Inflammatory macrophage (primary cell): ENCODE measurements at places on chromosomes 4 and X.
A peak's percentile ranks its signal among the peaks of the same experiment; 100 is the strongest.

DNA sequence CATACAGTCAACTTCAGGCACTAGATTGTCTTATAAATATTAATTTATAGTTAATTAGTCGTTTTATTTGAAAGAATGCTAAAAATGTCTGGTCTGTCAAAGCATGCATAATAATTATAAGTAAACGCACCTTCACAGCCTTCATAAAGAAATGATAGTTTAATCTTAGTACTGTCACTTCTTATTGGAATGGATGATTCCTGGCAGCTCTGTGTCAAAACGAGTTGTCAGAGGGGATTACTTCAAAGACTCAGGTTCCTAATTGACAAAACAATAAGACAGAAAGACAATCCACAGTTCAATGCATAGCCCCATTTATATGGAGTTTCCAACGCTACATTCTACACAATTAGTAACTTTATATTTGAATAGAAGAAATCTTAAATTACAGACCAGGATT, 461.3 kb upstream of the TECRL start:
- DNase-seq: no peak

GRCh38 chr4:1964443-1964842, 44.3 kb downstream of the NELFA start:
- no peak for DNase-seq

DNA sequence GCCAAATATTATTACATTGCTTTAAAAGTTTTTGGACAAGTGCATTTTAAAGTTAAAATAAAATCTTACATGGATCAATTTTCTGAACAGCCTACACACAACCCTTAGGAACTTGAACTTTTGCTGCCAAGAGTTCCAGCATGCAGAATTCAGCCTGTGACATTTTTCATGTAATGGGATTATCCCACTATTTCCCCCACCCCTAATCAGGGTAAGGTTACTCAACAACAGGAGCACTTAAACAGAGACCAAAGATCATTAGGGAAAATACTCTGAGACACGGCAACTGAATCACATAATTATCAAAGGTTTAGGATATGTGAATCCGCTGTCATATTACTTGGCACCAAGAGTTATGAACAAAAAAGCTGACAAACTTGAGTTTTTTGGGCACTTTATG, 47.2 kb downstream of the IQCM start:
- no peak for DNase-seq

DNA sequence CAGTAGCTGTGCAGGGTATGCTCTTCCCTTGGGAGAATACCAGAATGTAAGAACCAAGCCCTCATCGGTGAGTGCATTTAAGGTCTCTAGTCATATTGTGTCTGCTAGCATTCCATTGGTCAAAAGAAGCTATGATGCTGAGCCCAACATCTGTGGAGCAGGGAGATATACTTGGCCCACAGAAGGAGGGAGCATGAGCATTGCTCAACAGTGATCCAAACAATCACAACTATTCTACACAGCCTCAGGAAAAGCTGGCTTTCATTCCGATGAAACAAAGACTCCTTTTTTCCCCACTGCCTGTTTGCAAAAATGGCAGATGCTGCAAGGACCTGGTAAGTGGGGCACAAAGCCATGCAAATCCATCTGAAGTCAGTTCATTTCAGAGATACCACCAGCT, 80.6 kb upstream of the DHX15 start:
- no peak for DNase-seq

GRCh38 chr4:54165438-54165837, 63.7 kb upstream of the PDGFRA start:
- DNase-seq: no peak

DNA sequence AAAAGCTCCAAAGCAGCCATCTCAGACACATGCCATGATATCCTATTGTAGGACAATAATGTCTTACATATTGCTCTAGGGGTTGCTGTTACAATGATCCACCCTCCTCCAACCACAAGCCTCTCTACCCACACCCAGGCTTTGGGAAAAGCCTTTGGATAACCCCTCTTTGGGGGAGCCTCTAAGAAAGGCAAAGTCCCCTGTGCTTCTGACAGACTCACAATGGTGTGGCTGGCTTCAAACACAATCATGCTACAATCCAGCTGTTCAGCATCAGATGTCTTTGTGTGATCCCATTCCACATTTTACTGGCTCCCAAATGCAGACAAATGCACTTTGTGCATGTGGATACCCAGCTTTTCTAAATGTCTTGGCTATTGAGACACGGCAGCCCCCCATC, 65.9 kb upstream of the CAPN6 start:
- no peak for DNase-seq

GRCh38 chr4:98572697-98573096, 85.7 kb downstream of the TSPAN5 start:
- no peak for DNase-seq

DNA sequence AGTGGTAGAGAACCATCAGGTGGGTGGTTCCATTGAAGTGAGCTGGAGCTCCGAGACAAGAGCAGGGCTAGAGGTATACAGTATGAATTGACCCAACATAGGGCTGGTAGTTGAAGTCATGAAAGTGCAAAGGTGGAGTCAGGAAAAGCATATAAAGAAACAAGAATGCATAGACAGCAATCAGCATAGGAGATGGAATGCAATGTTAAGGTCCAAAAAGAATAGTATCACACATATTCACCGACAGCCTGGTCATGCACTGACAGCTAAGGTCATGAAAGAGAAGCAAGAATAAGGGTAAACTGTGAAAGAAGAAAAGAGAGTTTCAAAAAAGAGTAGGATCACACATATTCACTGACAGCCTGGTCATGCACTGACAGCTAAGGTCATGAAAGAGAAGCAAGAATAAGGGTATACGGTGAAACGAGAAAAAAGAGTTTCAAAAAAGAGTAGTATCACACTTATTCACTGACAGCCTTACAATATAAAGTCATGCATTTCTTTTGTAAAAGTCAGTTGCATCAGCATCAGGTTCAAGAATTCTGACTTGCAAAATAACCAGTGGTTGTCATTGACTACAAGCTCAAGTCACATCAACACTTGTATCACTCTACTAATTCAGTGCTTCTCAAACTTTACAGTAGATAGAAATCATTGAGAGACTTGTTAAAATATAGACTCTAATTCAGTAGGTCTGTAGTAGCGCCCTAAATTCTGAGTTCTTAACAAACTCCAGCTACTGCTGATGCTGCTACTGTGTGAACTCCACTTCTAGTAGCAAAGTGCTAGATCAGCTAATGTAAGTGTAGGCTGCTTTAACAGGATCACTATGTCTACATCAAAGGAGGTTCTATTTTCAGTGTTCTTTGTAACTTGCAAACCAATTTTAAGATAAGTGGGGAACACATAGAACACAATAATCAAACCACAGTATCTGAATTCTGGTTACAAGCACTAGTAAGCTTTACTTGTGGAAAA, 221.9 kb downstream of the PDGFC start:
- DNase-seq: no peak

- no peak for DNase-seq
Observed at GRCh38 chr4:158163941-158164767, 8.7 kb downstream of the GASK1B start.

DNA sequence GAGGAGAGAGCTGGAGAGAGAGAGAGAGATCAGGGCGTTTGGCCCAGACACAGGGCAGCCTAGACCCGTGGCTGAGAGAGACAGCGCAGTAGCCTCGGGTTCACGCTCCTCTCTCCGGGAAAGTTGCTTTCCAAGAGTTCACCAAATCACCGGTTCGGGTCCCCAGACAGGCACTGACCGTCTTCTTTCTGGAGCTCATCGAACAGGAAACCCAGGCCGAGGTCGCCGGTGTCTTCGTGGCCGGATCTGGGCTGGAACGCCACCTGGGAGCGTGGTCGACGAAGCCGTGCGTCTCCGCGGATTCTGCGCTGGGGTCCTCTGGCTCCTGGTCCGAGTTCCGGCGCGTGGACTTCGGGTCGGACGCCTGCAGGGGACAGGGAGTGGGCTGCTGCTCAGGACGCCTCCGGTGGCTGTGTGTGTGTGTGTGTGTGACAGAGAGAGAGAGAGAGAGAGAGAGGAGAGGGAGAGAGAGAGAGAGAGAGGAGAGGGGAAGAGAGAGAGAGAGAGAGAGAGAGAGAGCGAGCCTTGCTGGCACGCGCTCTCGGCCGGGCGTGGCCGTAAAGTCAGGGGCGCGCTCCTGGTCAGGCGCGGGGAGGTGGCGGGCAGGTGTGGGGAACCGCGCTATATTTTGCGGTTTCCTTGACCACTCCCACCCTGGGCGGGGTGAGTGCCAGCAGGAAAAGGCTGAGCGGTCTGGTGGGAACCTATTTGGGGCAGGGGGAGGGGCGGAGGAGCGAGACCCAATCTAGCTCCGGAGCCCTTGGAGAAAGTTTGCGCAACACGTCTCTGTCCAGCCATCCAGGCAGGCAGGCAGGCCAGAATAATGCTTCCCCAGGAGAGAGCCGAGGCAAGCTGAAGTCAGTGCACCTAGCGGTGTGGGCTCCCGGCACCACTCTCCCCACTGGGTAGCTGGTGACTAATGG, 62.1 kb downstream of the RHOXF2B start:
- DNase-seq: no peak

- DNase-seq: no peak
Observed at GRCh38 chrX:120468479-120468824, 644 bp downstream of the LAMP2 start.

DNA sequence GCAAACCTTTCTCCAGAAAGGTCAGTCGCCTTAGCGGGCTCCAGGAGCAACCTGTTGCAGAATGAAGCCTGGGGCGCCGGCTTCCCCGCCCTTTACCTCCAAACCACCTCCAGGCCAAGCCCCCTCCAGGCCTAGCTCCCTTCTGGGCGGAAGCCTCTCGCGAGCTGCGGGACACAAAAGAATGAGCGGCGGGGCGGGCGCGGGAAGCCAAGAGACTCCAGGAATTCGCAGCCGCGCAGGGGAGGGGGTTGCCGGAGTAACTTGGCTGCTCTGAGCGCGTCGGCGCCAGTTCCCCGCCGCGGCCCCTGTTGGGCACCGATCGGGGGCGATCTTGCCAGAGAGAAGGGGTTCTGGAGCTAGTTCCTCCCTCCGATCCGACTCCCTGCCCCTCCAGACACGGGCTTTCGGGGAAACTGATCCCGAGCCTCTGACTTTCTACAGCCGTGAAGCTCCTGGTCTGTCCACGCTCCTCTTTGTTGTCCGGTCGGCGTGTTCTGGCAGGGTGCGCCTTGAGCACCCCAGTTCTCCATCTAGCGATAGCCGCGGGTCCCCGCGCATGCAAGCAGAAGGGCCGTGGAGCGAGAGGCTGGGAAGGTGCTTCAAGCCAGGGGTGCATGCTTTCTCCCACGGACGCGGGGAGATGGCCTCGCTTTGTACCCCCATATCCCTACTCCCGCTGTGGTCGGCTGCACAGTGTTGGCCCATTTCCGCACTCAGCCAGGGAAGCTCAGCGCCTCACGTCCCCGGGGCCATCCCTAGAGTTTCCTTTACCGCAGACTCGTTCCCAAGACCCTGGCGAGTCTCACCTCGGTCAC, 1.2 kb downstream of the PROM1 start:
- peak; percentile 20 for DNase-seq

- DNase-seq: peak; percentile 41
Observed at GRCh38 chrX:56248492-56248891, 16.3 kb downstream of the KLF8 start.

DNA sequence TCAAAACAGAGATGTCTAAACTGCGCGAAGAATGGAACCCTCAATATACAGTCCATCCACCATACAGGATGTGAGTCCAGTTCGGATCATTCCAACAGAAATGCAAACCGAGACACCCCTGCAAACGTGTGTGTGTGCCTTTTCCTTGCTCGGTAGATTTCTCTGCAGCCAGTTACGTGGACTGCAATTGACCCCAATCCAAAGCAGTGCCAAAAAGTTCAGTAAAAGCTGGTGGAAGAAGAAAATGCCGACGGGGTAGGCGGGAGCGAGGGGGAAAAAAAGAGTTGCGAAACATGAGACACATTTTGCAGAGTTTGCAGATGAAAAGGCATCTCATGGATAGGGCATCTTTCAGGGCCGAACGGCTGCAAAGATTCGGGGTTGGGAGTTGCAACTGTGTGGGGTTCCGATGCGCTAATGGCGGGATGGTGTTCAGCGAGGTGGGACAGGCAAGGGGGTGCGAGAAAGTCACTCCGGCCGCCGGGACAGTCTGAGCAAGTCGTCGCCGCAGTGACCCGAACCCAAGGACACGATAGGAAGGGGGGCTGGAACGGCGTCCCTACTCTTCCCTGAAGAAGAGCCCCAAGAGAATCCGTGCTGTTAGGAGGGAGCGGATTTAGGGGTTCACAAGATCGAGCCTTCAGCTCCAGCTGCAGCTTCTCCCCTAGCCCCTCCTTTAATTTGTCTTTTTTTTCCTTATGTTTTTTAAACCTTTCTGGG, 3.8 kb downstream of the PHOX2B start:
- DNase-seq: no peak

GRCh38 chr4:8308856-8309771, 39.6 kb downstream of the HTRA3 start:
- DNase-seq: no peak

DNA sequence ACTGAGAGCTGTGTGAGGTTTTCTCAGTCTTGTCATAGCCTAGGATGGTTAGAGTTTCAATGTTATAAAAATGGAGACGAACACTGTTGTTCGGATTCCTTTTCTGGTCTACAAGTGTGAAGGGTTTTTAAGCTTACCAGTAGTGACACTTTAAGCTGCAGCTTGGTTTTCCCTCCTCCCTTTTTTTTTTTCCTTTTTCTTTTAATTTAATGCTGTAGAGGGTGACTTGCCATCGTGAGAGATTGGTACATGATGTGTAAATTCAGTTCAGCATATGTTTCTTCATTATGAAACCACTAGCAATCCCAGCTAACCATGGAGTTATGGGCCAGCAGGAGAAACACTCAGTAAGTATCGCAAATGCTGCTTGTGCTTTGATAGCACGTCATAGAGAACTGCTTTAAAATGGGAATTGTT, 165.0 kb downstream of the RAPGEF2 start:
- DNase-seq: no peak

- DNase-seq: no peak
Observed at GRCh38 chr4:140466146-140466545, 31.9 kb downstream of the MGAT4D start.

DNA sequence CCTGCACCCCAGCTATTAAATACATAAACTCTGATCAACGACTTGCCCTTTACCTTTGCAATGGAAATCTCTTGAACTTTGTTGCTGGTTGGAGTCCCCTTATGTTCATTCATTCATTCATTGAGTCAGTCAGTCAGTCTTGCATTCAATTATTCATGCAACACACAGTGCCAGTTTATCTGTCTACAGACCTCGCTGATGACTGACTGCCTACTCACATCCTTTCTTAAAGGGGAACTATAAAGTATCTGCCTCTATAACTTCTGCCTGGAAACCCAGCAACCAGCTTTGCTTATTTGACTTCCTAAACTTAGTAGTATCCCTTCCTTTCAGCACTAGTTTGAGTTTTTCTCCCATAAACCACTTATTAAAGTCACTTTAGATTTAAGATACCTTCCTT, 620.8 kb upstream of the ADGRL3 start:
- DNase-seq: no peak
